ENCODE measurements at places on chromosomes 3 and 15.

DNA sequence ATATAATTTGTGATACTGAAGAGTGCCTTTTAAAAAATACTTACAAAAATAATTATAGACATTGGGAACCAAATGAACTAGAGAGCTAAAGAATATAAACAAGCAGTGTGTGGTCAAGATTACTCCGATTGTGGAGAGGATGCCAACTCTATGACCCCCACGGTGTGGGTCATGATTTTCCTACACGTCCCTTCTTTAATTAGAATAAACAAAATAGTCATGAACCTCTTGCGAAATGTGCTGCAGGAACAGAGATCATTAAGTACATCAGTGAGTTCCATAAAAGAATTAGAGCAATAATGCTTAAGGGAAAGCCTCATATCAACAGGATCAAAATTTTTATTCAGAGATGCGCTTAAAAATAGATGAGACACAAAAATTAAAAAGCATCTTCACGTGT, 476.6 kb upstream of the ROBO1 start:
- no peak for DNase-seq

DNA sequence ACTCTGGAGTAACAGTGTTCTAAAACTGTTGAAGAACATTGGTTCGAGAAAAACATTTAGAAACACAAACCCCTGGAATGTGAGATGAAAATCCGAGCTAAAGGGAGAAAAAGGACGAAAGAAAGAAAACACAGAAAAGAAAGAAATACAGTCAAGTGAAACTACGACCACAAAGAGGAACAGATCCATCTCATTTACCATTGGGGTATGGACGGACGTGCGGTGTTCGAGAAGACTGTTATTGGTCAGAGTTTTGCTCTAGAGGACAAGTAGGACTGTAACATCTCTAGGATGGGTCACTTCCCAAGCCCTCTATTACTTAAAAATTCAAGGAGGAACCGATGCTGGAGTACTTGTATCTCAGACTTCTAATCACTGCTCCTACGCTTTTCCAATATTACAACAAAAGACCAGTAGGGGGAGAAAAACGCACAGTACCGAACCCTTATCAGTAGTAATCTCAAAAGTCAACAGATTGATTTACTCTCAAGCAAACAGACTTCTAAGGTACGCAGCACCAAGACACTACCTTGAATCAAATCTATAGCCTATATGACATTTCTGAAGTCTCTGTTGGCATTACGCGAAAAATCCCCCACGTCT, 1.1 kb upstream of the PIK3CA start:
- peak; percentile 48 for DNase-seq

DNA sequence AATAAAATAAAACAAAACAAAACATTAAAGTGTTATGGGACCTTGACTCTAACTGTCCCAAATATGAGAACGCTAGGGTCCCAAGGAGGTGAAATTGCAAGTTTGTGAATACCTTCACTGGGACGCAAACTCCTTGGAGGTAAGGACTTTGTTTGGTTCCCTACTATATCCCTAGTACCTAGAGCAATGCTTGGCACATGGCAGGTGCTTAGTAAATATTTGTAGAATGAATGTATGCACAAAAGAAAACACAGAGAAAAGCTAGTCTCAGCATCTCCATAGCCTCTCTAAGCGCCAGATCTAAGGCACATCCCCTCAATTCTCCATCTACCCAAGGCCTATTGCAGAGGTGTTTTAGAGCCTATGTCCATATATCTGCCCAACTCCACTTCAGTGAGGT, 30.5 kb downstream of the GPR176 start:
- DNase-seq = no peak

DNA sequence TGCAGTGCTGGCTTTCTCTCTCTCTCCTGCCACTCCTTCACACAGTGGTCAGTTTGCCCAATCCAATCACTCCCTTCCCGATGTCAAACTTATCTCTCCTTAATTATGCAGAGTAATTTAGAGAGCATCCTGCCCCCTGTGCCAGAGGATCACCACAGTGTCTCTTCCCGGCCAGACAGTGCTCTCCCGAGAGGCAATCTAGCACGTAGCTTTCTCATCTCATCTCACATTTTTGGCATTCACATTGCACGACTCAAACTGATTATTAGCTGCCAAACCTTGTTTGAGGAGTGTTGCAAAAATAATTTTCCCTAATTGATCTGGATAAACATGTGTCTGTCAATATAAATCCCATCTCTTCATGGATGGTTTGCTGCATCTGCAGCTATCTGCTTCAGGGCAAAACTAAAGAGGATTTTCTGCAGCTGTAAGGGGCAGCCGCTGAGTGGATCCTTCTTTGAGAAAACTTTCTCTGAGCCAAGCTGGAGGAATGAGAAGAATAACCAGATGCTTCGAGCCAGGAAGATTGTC, 37.8 kb downstream of the SSUH2 start:
- DNase-seq = no peak

Data from amygdala (tissue), 56 donors.